ENCODE measurements at places on chromosomes 3 and 15.
A peak's percentile ranks its signal among the peaks of the same experiment; 100 is the strongest.

DNA sequence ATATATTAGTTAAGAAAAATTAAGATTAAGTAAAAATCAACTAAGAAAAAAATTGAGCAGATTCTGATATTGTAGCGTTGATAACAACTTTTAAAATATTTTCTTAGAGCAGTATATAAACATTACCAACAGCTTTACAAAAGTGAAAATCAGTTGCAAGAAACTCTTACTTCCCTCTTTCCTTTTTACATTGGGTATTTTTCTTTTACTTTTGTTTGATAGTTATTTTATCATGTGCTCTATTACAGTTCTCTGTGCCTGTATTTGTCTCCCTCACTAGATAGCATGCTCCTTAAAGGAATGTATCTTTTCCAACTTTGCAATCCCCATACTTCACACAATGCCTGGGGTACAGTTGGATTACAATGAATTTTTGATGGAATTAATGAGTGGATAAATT lies 87.5 kb upstream of the P3H2 start:
- DNase-seq, result no peak

- no peak for DNase-seq
These were observed 104.2 kb downstream of the MYH15 start for GRCh38 chr3:108406063-108406660.

DNA sequence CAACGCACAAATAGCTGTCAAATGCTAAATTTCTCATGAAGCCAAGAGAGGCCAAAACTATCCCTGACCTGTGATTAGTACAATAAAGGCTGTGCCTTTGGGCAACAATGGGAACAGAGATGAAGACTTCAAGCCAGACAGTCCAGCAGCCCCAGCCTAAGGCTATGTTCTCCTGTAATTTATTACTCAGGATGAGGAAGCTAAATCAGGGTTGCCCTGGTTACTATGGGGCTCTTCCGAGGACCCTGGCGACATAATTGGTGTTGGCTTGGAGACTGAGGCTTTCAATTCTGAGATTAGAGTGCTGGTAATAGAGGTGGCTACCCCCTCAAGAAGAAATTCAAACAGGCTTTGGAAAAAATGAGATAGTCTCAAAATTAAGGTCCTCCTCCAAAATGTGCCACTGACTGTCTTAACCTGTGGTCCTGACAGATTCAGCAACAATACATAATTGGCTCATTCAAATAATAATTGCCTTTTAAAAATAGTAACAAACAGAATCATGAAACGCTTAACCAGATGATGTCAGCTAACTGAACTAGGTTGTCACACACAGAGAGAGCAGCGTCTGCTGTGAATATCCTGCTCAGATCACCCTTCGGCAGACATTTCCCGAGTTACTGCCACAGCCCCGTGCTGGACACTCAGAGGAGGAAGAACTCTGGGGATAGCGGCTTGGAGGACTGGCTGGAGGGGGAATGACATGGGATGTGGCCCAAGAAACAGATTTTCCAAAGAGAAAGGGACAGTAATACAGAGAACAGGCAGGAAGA lies 43.0 kb downstream of the NSMCE3 start:
- no peak for DNase-seq

DNA sequence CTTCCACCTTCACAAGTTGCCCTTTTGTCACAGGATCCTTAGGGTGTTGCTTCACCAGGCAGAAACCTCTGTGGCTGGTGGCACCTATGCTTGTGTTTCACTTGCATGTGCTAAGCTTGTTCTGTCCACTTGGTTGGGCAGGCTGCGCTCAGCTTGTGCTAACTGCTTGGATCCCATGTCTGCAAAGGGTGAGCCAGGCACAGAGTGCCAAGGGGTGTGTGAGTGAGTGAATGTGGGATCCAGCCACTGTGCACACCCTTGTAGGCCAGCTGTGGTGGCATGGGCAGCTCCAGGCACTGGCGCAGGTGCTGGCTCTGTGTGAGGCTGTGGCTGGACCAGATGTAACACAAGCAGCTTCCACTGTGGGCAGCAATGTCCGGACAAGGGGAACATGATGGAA lies 728.7 kb upstream of the ROBO1 start:
- DNase-seq, result no peak

- no peak for DNase-seq
These were observed 93.9 kb upstream of the RPL32 start for GRCh38 chr3:12935023-12935860.

DNA sequence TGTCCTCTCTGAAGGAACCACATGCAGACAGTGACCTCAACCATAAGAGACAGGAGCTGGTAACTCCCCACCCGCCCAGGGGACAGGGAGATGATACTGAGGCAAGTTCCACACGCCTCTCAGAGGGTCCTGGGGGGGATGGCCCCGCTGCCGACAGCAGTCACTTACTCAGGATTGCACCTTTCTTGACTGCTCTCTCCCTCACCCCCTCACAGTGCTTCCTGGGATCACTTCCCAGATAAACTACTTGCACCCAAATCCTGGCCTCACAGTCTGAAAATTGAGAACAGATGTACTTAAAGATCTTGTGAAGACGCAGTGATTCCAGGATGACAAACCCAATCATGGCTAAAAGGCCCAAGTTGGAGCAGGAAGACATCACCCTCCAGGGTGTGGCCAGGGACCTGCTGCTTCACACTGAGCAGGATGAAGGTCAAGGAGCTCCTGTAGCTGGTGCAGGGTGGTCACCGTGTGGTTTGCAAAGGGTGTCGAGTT lies 207.6 kb downstream of the ADAMTS17 start:
- no peak for DNase-seq

GRCh38 chr3:170553788-170554757 lies 31.8 kb downstream of the SLC7A14 start:
- DNase-seq, result no peak

- DNase-seq, result no peak
These were observed 81.5 kb downstream of the C3orf70 start for GRCh38 chr3:185071287-185071800.

DNA sequence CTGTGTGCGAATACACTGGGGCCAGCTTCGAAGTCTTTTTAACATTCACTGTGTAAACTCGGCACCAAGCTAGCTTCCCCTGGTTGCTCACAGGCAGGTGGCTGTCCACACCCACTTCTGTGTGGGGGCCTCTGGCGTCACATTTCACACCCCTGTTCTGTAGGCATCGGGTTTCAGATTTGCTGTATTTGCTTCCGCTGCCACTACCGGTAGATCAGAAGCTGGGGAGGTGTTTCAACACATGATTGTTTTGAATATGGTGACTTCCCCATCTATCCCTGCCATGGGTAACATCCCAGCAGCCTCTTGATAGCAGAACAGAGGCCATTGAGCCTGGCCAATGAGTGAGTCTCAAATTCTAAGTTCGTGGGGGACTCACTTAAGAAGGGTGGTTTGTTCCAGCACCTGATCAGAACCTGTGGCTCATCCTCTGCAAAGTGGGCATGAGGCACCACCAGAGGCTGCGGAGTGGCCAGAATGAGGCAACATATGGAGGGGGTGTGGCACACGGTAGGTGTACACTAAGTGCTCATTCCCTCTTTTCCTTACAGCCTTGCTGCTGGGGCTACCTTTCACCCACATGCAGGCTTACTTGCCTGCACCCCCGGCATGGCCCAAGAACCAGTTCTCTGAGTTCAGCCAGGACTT lies 61.5 kb downstream of the IQSEC1 start:
- peak; percentile 18 for DNase-seq

GRCh38 chr3:131329774-131330173 lies 51.8 kb upstream of the NUDT16 start:
- no peak for DNase-seq

DNA sequence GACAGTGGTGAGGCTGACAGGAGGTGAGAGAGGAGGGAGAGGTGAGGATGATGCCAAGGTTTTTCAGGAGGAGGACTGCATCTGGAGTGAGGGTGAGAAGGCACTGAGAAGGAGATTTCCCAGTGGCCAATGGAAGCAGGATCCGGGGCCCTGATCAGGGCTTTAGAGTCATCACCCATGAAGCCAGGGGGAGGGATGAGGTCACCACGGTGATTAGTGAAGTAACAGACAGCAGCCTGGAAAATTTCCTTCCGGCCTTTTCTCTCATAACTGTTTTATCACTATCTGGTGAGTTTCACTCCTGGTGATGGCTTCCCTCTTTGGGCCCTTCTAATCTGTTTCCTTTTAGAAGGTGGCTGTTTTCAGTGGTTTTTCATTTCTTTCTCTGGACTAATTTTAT lies 80.5 kb upstream of the WNT5A start:
- no peak for DNase-seq

DNA sequence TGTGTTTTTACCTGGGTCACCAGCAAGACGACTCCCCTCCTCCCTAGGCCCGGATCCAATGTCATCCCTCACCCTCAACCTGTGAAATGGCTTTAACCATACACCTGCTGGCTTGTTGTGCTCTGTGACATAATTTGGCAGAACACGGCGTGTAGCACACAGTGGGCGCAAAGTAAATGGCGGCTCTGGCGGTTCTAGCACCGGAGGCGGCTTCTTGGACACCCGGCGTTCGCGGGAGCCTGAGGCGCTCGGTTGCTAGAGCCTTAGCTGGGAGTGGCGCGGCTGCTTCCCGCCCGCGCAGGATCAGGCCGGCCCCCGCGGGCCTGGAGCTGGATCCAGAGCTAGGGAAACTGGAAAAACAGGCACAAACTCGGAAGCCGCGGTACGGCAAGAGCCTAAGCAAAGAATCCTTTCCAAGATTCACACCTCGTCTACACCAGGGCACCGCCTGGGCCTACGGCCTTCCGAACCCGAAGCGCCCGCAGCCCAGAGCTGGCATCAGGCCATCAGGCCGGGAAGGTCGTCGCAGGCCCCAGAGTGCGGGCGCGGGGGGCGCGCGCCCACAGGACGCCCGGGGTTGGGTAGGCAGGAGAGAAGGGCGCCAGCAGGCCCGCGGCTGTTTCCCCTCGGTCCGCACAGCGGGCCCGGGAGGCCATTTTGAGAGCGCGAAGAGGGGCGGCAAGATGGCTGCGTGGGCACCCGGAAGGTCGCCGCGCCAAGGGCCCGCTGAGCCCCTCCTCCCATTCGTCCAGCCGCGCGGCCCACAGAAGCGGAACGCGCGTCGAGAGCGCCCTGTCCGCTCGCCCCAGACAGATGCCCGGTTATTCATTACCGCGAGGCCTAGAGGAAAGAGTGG lies 43.9 kb upstream of the POLG start:
- DNase-seq, result no peak

DNA sequence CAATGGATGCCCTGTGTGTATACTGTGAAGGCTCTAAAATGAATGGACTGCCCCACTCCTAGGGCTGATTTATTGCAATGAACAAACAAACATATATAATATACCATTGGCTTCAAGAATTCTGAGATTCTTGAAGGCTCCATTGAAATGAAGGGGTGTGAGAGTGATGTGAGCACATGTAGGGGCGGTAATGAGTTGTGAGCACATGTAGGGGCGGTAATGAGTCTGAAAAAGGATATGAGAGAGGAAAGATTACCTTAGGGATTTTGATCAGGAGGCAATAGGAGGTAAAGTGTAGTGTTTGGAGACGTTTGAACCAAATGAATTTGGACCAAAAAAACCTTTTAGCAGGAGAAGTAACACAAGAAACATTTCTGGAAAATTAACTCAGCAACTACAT lies 3.7 kb downstream of the FAM162A start:
- no peak for DNase-seq

GRCh38 chr3:56704706-56705105 lies 21.6 kb upstream of the TASOR start:
- DNase-seq, result no peak

GRCh38 chr3:13535905-13536304 lies 13.0 kb upstream of the FBLN2 start:
- DNase-seq, result peak; percentile 88

Measured in DMS 273 treated with DMSO at 0.1 percent for 48 hours (cell line).